ENCODE measurements at places on chromosomes 3 and 15.

DNA sequence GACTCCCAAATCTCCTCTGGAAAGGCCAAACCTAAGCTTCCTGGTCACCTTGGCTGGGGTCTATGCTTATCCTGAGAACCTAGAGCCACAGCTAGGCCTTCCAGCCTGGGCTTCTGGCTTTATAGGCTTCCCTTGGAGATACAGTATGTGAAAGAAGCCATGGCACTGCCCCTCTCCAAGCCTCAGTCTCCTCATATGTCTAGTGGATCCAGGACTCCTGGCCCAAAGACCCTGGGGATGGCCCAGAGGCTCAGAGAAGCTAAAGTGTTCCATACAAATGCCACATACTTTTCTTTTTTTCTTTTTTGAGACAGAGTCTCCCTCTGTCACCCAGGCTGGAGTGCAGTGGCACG, 8.6 kb downstream of the ACAA1 start:
- DNase-seq = no peak

GRCh38 chr3:101038393-101038792, 45.2 kb upstream of the ABI3BP start:
- no peak for DNase-seq

GRCh38 chr3:63192248-63192647, 85.9 kb upstream of the SYNPR start:
- DNase-seq = no peak

DNA sequence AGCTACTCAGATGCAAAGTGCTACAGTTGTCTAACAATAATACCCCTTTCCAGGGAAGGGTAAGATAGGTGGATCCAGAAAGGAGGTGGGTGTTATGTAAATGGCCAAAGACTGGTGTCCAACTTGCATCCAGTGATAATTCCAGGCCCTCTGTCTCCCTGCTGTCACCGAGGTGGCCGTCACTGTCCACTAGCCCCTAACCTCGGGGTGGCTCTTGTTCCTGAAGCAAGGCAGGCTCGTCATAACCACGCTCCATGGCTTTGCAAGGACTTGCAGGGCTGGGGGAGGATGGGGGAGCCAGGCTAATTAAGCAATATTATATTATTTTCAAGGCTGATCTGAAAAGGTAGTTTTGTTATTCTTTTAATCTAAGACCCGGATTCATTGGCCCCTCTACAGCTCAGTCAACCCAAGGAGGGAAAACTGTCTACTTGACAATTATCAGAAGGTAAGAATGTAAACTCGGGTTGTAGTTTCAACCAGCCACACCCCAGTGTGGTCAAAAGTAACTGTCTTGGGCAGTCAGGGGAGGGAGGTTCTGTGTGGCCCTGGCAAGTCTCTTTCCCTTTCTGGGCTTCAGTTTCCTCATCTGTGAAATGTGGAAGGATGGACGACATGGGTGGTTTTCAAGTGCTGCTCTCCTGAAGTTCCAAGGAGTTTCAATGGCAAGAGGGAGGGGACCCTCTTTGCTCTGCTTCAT, 220.1 kb upstream of the BHLHE40 start:
- DNase-seq = no peak

DNA sequence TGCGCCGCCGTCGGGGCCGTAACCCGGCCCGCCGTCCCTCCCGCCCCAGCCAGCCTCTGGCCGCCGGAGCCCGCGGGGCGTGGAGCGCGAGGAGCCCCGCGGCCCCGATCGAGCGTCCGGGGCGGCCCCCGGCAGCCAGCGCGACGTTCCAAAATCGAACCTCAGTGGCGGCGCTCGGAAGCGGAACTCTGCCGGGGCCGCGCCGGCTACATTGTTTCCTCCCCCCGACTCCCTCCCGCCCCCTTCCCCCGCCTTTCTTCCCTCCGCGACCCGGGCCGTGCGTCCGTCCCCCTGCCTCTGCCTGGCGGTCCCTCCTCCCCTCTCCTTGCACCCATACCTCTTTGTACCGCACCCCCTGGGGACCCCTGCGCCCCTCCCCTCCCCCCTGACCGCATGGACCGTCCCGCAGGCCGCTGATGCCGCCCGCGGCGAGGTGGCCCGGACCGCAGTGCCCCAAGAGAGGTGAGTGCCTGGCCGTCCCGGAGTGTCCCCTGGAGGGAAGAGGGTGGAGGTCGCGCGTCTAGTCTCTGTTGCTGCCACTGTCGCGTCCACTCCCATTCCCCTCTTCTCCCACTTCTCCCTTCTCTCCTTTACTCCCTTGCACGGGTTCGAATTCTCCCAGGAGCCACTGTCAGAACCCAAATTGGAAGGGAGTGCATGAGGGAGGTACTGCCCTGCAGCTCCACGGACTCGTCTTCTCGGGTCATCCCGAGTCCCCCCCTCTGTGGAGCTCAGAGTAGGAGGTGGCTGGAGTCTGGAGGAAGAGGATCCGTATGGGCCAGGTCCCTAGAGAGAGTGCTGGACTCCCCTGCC, 585 bp downstream of the CSK start:
- peak; percentile 57 for DNase-seq

DNA sequence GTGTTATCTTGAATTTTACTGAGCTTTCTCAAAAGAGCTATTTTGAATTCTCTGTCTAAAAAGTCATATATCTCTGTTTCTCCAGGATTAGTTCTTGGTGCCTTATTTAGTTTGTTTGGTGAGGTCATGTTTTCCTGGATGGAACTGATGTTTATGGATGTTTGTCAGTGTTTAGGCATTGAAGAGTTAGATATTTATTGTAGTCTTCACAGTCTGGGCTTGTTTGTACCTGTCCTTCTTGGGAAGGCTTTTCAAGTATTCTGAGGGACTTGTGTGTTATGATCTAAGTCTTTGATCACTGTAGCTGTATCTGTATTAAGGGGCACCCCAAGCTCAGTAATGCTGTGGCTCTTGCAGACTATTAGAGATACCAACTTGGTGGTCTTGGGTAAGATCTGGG, 10.6 kb upstream of the RAD51 start:
- DNase-seq = no peak

GRCh38 chr15:24752354-24752753, 76.8 kb downstream of the NPAP1 start:
- DNase-seq = no peak

- DNase-seq = no peak
These were observed 130.9 kb downstream of the IL1RAP start for GRCh38 chr3:190644766-190645165.

GRCh38 chr15:64943512-64944225, 32.0 kb downstream of the ANKDD1A start:
- no peak for DNase-seq

GRCh38 chr15:88250826-88251225, 5.7 kb downstream of the NTRK3 start:
- no peak for DNase-seq

- DNase-seq = no peak
These were observed 147.7 kb upstream of the BHLHE40 start for GRCh38 chr3:4831580-4831950.

- no peak for DNase-seq
These were observed 331.0 kb upstream of the LRRFIP2 start for GRCh38 chr3:37505415-37505814.

- no peak for DNase-seq
These were observed 44.3 kb upstream of the UBE2E1 start for GRCh38 chr3:23761440-23761896.

GRCh38 chr15:52844823-52845222, 54.7 kb upstream of the ONECUT1 start:
- no peak for DNase-seq

GRCh38 chr15:39391230-39391629, 189.6 kb upstream of the THBS1 start:
- DNase-seq = no peak

Data from psoas muscle (tissue), 8 donors.